AG20443 (cell line): ENCODE measurements at places on chromosomes 2 and 18.

- no peak for DNase-seq
Measured at GRCh38 chr2:12504443-12504842, 212.3 kb upstream of the TRIB2 start.

DNA sequence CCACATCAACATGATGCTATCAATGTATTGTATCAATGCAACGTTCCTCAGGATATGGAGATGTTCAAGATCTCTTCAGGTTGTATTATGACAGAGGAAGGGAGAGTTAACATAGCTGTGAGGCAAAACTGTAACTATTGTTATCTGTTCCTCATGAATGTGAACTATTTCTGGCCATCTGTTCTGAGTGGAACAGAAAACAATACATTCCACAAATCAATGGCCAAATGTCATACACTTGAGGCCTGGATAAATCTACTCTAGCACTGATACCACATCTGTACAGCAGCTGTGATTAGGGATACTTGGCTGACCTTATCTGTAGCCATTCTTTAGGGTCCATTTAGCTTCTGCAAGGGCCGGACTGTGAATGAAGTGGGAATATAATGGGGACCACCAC lies 447.9 kb downstream of the IRS1 start:
- no peak for DNase-seq

DNA sequence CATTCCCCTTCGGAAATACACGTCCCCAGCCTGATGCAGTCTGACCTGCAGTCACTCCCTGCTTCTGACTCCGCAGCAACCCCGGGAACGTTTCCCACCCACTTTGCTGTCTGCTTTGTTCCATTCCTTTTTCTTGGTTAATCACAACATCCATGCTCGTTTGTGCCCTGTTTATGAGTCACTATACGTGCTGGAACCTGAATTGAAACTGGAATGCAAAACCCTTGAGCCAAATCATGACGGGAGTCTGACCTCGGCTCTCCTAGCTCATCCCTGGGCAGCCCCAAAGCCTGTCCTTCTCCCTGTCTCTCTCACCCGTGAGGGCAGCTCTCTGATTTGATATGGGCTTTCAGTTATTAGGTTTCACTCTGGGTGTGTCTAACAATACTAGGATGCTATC lies 57.1 kb upstream of the RNF152 start:
- DNase-seq, result peak; percentile 21

- DNase-seq, result no peak
Measured at GRCh38 chr2:42339191-42339912, 21.7 kb downstream of the COX7A2L start.

DNA sequence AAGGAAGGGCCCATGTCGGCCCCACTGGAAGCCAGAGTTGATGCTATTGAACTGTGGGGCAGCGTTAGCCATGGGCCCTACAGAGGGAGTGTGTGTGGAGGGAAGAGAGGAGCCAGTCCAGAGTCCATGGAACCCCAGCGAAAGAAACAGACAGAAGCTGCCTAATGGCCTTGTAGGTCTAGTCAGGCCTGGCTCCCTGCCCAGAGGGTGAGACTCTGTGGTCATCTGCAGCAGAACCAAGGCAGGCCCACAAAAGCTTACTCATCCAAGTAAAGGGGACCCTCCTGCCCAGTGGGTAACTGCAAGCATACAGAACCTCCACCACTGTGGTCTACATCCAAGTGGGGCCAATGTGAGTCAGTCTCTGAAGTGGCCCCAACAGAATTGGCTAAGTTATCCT lies 439.8 kb downstream of the TGIF1 start:
- peak; percentile 27 for DNase-seq

DNA sequence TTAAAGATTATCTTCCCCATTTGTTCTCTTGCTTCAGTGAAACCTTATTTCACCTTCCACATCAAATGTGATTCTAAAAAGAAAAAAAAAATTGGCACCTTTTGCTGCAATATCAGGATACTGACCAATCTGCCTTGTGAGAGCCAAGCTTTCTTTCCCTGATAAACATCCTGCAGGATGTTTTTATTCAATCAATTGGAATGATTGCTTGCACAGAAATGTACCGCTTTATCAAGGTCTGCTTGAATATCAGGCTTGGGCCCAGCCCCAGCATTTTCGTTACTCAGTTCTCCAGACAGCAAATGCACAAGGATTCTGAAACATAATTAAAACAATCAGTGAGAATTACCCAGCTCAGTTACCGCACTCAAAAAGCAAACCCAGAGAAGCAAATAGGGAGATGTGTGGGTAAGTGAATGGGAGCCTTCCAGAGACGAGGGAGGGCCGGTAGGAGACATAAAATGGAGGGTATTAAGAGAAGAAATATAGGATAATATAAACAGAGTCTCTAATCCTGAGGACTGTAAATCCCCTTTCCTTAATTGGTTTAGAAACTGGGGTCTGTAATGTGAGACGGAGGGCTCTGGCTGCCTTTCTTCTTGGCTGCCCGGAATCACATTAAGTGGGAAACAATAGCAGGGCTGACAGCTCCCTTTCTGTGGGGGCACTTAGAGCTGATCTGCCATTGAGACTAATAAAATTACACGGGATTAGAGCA lies 291.8 kb downstream of the ICOS start:
- no peak for DNase-seq

DNA sequence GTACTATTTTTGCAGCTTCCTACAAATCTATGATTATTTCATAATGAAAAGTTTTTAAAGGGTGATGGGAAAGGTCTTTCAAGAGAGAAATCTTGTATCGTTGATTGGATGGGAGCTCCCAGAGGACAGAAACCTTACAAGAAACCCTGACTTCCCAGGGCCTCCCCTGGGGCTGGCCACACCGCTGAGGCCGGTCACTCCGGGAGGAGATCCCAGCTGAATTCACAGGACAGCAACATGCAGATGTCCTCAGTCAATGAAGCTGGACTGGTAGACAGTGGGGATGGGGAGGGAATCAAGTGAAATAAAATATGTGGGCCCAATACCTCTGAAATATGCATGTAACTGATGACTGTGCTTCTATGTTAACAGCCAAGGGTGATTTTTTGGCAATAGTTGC lies 135.6 kb downstream of the TFCP2L1 start:
- no peak for DNase-seq

DNA sequence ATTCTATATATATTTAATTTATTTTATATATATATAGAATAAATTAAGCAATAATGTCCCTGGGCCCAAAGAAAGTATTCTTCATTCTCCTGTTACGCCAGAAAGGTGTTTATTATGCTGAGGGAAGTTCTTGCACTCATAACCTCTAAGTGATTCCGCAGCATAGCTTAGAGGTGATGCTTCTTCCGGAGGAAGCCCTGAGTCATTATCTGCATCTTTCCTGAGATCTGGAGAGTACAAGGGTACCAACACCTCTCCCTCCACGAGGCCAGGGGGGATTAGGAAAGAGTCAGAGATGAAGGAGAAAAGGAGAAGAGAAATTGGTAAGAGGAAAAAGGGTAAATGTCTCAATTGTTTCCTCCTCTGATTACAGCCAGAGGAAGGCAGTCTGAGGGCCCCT lies 43.1 kb upstream of the RTN4 start:
- DNase-seq, result no peak

GRCh38 chr2:177466337-177467195 lies 74.0 kb downstream of the AGPS start:
- peak; percentile 8 for DNase-seq

- no peak for DNase-seq
Measured at GRCh38 chr2:124566518-124566970, 541.5 kb downstream of the CNTNAP5 start.

DNA sequence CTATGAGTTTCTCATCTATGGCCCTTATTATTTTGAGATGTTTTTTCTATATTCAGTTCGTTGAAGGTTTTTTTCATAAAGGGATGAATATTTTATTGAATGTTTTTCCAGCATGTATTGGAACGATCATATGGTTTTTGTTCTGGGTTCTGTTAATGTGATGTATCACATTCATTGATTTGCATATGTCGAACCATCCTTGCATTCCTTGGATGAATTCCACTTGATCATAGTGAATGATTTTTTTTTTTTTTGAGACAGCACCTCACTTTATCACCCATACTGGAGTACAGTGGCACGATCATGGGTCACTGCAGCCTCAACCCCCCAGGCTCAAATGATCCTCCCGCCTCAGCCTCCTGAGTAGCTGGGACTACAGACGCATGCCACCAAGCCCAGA lies 5.5 kb upstream of the NEMP2 start:
- no peak for DNase-seq

DNA sequence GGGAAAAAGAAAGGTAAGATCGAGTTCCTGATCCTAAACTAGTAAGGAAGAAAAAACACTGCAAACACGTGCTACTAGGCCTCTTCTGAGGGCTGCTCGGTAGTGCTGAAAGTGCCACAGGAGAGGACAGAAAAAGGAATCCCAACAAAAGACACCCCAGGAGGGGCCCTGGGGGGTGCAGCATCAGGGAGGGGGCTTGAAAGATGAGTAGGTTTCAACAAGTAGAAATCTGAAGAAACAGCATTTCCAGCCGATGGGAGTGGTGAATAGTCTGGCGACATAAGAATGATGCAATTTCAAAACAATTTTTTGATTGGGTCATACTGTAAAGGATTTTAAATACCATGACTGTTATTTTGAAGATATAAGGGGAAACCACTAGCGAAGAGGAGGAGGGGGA lies 98.6 kb downstream of the NOL10 start:
- DNase-seq, result peak; percentile 17

DNA sequence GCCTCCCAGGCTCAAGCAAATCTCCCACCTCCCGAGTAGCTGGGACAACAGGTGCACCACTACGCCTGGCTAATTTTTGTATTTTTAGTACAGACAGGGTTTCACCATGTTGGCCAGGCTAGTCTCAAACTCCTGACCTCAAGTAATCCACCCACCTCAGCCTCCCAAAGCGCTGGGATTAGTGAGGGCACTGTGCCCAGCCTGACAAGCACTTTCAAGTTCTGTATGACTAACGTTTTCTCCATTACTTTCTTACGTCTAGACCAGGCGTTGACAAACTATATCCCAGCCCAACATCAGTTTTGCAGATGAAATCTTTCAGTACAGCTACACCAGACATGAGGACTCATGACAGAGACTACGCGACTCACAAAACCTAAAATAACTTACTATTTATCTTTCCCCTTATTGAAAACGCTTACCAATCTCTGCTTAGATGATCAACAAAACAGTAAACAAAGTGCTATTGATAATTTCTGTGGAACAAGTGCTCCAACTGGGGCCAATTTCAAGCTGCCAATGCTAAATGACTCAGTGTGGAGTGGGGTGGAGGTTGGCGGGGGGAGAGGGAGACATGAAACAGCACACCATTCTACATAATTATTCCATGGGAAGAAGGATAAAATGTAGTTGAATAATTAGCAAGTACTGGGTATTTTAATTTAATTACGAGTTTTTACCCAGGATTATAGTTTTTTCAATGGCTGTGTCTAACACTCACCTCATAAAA lies 59.1 kb downstream of the SAP130 start:
- DNase-seq, result no peak

- DNase-seq, result no peak
Measured at GRCh38 chr2:3756306-3756705, 52.9 kb downstream of the DCDC2C start.

- no peak for DNase-seq
Measured at GRCh38 chr18:29153091-29153490, 976.2 kb upstream of the CDH2 start.

DNA sequence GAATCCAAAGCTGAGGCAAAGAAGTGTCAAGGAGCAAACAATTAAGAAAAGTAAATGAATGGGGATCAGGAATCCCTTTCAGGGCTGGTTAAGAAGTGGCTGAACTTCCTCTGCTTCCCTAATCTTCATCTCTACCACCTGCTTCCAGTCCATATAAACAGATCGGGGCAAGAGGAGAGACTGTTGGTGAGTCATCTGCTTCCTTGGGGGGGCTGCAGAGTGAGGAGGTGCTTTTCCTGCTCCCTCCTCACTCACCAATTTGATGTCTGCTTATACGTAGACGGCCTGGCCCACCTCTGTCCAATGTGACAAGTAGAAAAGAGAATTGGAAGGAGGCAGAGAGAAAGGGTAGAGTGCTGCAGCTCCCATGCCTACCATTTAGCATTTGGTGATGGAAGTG lies 68.4 kb downstream of the NAB1 start:
- no peak for DNase-seq

GRCh38 chr2:235155163-235155562 lies 203.3 kb downstream of the SH3BP4 start:
- DNase-seq, result no peak

DNA sequence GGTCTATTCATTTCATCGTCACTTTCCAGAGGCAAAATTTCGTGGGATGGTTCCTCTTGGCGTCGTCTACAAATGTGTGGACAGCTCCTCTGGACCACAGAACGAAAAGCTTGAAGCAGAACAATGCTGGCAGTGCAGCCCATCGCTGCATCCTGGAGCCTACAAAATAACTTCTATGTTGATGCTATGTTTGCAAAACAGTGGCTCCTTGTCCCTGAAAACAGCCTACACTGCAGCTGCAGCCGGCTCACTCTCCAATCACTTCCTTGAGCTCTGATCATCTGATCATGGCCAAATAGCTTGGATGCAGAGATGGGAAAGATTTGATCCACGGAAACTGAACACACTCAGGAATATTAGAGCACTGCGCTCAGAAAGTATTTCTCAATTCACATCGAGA lies 60.0 kb downstream of the DOCK10 start:
- DNase-seq, result no peak

- peak; percentile 73 for DNase-seq
Measured at GRCh38 chr2:112869258-112869842, 32.8 kb upstream of the IL1B start.

DNA sequence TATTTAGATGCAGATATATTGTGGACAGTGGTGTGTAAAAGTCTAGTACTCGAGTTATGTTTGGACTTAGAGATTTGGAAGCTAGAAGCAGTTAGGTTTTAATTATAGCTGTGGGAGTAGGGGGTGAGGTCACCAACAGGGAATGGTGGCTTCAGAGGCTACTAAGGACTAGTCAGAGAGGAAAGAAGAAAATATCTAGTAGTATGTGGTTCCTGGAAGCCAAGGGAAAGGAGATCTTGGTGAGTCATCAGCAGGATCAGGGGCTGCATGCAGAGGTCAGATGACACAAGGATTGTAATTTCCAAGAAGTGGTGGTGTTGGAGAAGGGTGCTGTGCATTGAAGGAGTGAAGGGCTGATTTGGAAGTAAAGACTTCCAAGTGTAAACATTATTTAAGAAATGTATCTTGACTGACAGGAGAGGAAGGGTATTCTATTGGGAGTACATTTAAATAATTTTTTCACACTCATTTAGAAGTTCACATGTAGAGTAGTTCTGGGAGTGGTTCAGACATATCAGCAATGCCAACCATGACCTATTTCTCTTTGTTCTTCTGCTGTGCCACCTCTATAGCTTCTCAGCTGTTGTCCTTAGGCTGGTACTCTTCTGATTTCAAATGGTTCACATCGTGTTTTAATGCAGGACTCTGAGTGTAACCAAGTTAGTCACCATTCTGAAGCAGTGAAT lies 59.1 kb downstream of the ACSL3 start:
- peak; percentile 91 for DNase-seq

- DNase-seq, result no peak
Measured at GRCh38 chr2:119575439-119575838, 31.2 kb downstream of the CFAP221 start.
